ENCODE measurements at places on chromosomes 1 and 21.

- DNase-seq = no peak
- H3K36me3 ChIP-seq = no peaks in the 10 kb centered on the region
- peak overlapping the region; percentile 19 for H3K4me3 ChIP-seq
- H3K27me3 ChIP-seq = no peaks in the 10 kb centered on the region
- H3K4me1 ChIP-seq = no peaks in the 10 kb centered on the region
- H3K27ac ChIP-seq = peak overlapping the region; percentile 52
These were observed 6.6 kb downstream of the CFAP141 start for GRCh38 chr1:154199563-154199879.

- no peak overlapping the region for H3K4me3 ChIP-seq
- no peaks in the 10 kb centered on the region for H3K27me3 ChIP-seq
These were observed 10.3 kb downstream of the DONSON start for GRCh38 chr21:33578214-33578613.

DNA sequence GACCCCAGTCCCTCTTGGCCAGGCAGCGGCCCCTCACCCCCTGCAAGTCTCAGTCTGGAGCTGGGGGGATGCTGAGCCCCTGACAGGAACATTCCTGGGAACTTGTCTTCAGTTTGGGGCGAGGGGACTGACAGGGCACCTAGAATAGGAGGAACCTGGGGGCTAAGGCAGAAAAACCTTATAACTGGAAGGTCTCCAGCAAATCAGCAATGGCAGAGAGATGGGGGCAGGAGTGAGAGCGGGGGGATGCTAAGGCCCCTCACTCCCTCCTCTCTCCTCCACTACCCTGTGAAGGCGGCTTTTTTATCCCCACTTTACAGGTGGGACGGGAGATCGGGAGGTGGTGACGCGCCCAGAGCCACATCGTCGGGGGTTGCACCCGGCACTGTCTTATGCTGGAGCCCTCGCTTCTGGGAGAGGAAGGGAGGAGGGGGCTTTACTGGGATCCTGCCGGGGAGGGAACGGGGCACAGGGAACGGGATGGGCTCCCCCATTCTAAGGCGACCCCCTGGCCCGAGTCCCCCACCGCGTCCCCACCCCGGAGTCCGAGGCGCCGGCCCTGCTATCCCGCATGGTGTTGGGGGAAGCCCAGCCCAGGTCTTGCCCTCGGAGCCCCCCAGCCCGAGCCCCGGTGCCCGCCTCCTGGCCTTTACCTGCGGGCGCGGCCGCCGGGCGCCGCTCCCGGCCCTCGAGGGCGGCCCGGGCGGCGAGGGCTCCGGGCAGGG, 456 bp downstream of the COL8A2 start:
- peak overlapping the region; percentile 91 for H3K27ac ChIP-seq
- no peaks in the 10 kb centered on the region for H3K27me3 ChIP-seq
- peaks cover 23% of the 10 kb centered on the region for H3K4me1 ChIP-seq
- no peaks in the 10 kb centered on the region for H3K36me3 ChIP-seq
- no peak for DNase-seq

- H3K27me3 ChIP-seq = peaks cover 25% of the 10 kb centered on the region
- peak; percentile 65 for DNase-seq
- no peak overlapping the region for H3K4me3 ChIP-seq
These were observed 482.4 kb downstream of the NPHP4 start for GRCh38 chr1:5509664-5510452.

GRCh38 chr1:193569096-193569982, 382.9 kb upstream of the B3GALT2 start:
- DNase-seq = no peak
- H3K27ac ChIP-seq = no peak overlapping the region
- H3K4me3 ChIP-seq = no peak overlapping the region
- no peaks in the 10 kb centered on the region for H3K4me1 ChIP-seq
- H3K36me3 ChIP-seq = no peaks in the 10 kb centered on the region

- DNase-seq = no peak
- no peak overlapping the region for H3K27ac ChIP-seq
- no peak overlapping the region for H3K4me3 ChIP-seq
- peaks cover 7% of the 10 kb centered on the region for H3K4me1 ChIP-seq
- H3K36me3 ChIP-seq = no peaks in the 10 kb centered on the region
These were observed 25.1 kb upstream of the PHGDH start for GRCh38 chr1:119686661-119687060.

DNA sequence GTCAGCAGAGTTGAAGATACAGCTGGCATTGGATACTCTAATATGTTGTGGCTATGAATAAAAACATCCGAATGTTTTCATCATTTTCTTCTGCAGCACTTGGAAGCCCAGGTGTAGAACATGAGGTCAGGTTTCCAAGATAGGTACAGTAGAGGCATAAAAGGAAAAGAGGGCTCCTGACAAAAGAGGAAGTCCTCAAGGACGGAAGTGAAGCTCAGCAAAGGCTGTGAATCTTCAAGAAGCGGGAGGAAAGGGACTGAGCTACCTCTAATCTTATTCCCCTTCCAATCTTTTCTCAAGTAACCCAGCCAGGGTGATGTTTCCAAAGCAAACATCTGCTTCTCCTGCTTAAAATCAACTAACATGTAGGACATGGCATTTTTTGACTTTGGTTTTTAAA, 4.4 kb upstream of the PIK3C2B start:
- no peak for DNase-seq
- no peaks in the 10 kb centered on the region for H3K27me3 ChIP-seq
- no peak overlapping the region for H3K27ac ChIP-seq
- H3K4me1 ChIP-seq = peaks cover 9% of the 10 kb centered on the region
- no peaks in the 10 kb centered on the region for H3K36me3 ChIP-seq

GRCh38 chr1:181010789-181011188, 11.9 kb downstream of the STX6 start:
- peak overlapping the region; percentile 30 for H3K27ac ChIP-seq
- no peaks in the 10 kb centered on the region for H3K27me3 ChIP-seq
- H3K4me1 ChIP-seq = peaks cover 53% of the 10 kb centered on the region
- H3K36me3 ChIP-seq = no peaks in the 10 kb centered on the region
- DNase-seq = no peak
- no peak overlapping the region for H3K4me3 ChIP-seq

- peaks cover 9% of the 10 kb centered on the region for H3K4me1 ChIP-seq
- H3K36me3 ChIP-seq = peaks cover 78% of the 10 kb centered on the region
- no peak overlapping the region for H3K4me3 ChIP-seq
- no peaks in the 10 kb centered on the region for H3K27me3 ChIP-seq
- no peak overlapping the region for H3K27ac ChIP-seq
These were observed 41.8 kb downstream of the IARS2 start for GRCh38 chr1:220135755-220136154.

- H3K4me1 ChIP-seq = no peaks in the 10 kb centered on the region
- H3K36me3 ChIP-seq = no peaks in the 10 kb centered on the region
- no peak for DNase-seq
- H3K4me3 ChIP-seq = no peak overlapping the region
- no peaks in the 10 kb centered on the region for H3K27me3 ChIP-seq
These were observed 47.9 kb downstream of the NCAM2 start for GRCh38 chr21:21046063-21046462.

GRCh38 chr1:63898428-63899196, 124.8 kb downstream of the ROR1 start:
- no peaks in the 10 kb centered on the region for H3K4me1 ChIP-seq
- no peak overlapping the region for H3K4me3 ChIP-seq
- H3K36me3 ChIP-seq = no peaks in the 10 kb centered on the region
- no peaks in the 10 kb centered on the region for H3K27me3 ChIP-seq
- H3K27ac ChIP-seq = peak overlapping the region; percentile 77
- no peak for DNase-seq

DNA sequence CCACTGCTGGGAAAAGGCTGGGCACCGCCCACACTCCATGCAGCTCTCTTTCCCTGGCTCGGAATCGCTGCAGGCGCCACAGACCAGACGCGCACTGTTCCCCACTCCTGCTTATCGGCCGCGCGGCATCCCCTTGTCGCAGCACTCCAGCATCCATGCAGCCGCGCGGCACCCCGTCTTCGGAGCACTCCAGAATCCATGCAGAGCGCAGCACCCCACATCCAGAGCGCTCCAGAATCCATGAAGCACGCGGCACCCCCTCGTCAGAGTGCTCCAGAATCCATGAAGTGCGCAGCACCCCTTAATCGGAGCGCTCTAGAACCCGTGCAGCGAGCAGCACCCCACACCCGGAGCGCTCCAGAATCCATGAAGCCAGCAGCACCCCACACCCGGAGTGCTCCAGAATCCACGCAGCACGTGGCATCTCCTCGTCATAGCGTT, 9.5 kb downstream of the TFF3 start:
- no peaks in the 10 kb centered on the region for H3K27me3 ChIP-seq
- DNase-seq = no peak
- no peaks in the 10 kb centered on the region for H3K4me1 ChIP-seq
- H3K36me3 ChIP-seq = no peaks in the 10 kb centered on the region
- no peak overlapping the region for H3K4me3 ChIP-seq
- no peak overlapping the region for H3K27ac ChIP-seq

DNA sequence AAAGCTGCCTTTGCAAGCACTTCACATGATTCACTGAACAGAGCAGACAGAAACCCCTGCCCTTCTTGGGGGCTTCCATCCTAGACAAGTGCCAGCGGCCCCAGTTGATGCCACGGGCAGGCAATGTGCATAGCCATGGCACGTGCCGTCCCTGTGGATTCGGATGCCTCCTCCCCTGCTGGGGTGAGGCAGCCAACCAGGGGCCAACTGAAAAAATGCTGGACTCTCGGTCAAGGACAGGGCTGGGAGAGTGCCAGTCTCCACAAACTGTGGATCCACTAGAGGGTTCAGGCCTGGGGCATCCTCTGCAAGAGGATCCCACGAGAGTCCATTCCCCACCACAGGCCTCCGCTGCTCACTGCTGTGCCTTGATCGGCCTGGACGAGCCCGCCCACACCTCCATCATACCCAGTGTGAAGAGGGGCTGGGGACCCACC, 3.8 kb downstream of the JMJD4 start:
- DNase-seq = peak; percentile 18
- H3K36me3 ChIP-seq = peaks cover 30% of the 10 kb centered on the region
- H3K27ac ChIP-seq = no peak overlapping the region
- no peaks in the 10 kb centered on the region for H3K4me1 ChIP-seq

DNA sequence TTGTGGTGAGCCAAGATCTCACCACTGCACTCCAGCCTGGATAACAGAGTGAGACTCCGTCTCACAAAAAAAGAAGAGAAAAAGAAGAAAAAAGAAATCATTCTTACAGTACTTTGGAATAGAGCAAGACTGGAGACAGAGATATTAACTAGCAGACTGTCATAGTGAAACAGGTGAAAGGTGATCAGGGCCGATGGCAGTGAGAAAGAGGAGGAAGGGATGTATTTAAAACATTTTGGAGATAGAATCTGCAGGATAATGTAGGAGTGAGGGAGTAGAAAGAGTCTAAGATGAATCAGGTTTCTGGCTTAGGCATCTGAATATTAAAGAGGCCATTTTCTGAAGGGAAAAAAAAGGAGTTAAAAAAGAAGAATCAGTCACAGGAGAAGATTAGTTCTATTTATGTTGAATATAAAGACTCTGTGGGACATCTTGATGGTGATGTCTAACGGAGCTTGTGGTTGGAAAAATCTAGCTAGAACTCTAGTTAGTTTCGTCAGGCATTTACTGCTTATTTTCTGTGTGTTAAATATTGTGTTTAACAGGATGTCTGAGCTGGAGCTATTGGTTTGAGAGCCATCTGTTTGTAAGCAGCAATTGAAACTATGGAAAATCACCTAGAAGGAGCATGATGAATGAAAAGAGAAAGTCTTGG, 28.4 kb downstream of the BCL9 start:
- no peak overlapping the region for H3K27ac ChIP-seq
- no peaks in the 10 kb centered on the region for H3K27me3 ChIP-seq
- no peaks in the 10 kb centered on the region for H3K36me3 ChIP-seq
- no peaks in the 10 kb centered on the region for H3K4me1 ChIP-seq
- H3K4me3 ChIP-seq = no peak overlapping the region
- DNase-seq = no peak

DNA sequence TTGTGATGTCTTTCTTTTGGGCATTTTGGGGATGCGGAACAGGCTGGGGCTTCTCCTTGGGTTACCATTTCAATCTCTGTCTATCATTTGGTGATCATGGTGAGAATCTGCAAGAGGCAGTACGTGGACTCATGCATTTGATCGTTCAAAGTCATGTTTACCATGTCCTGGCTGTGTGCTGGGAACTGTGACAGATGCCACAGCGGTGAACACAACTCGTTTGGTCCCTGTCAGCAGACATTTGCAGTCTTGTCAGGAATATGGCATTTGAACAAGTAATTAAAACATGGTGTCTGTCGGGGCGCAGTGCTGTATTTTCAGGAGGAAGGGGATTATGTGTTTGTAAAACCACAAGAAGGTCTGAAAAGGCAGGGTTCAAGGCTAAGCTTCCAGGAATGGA, 103.3 kb upstream of the IGSF21 start:
- no peaks in the 10 kb centered on the region for H3K36me3 ChIP-seq
- peaks cover 84% of the 10 kb centered on the region for H3K27me3 ChIP-seq
- DNase-seq = no peak
- H3K4me1 ChIP-seq = no peaks in the 10 kb centered on the region
- H3K4me3 ChIP-seq = no peak overlapping the region

DNA sequence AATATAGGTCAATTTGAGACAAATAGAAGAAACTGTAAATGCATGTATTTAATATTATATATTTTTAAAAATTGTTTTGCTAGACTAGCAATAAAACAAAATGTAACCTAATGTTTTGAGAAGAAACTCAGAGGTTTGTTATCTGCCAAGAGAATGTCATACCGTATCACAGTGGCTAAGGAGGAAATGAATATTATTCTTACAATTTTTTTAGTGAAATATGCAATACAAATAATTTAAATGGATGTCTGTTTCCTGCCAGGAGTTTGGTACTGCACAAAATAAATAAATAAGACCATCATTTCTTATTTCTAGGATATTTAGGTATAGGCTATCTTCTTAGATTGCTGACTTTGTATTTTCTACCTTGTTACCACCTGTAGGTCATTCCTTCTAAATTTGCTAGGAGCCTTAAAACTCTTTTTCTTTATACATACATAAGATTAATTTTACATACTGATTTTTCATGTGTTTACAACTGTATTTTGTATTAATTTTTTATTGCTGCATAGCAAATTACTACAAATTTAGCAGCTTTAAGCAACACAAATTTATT, 113.6 kb downstream of the NEK7 start:
- H3K4me3 ChIP-seq = no peak overlapping the region
- DNase-seq = no peak
- H3K4me1 ChIP-seq = peaks cover 6% of the 10 kb centered on the region
- no peak overlapping the region for H3K27ac ChIP-seq
- H3K27me3 ChIP-seq = no peaks in the 10 kb centered on the region

DNA sequence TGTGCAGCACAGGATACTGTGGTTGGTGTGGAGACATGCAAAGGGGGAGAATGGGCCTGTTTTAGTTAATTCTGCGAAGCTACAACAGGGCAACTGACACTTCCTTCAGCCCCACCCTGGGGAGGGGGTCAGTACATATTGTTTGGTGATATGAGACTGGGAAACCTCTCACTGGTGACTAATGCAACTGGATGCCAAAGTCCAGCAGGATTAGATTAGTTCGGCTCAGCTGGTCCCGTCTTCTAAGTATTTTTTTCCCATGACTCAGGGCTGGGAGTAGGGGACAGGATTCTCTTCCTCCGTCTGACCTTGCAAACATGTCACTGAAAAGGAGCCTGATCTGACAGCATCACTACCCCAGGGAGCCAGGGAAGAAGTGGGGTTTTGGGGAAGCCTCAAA, 43.0 kb downstream of the PLXNA2 start:
- H3K4me3 ChIP-seq = no peak overlapping the region
- no peak for DNase-seq
- peak overlapping the region; percentile 56 for H3K27ac ChIP-seq
- H3K36me3 ChIP-seq = peaks cover 6% of the 10 kb centered on the region
- no peaks in the 10 kb centered on the region for H3K27me3 ChIP-seq
- H3K4me1 ChIP-seq = peaks cover 52% of the 10 kb centered on the region

- H3K4me1 ChIP-seq = peaks cover 21% of the 10 kb centered on the region
- no peaks in the 10 kb centered on the region for H3K36me3 ChIP-seq
- peak within 1 kb of the TSS; percentile 8 for H3K27ac ChIP-seq
- H3K27me3 ChIP-seq = peaks cover 46% of the 10 kb centered on the region
- peak; percentile 16 for DNase-seq
These were observed at the start of gene GJB3 for GRCh38 chr1:34781071-34781843. Gene GJB3 (plus strand): TSS chr1:34781214. CDS start chr1:34784763, 3,549 bp downstream.

Data from tibial artery (tissue), 4 donors.